A172 (cell line): ENCODE measurements at places on chromosomes 1 and 21.

GRCh38 chr1:113282008-113282892 is 108.1 kb upstream of the MAGI3 start:
- DNase-seq, result no peak

GRCh38 chr1:67836769-67837168 is 3.5 kb upstream of the GNG12 start:
- DNase-seq, result no peak

DNA sequence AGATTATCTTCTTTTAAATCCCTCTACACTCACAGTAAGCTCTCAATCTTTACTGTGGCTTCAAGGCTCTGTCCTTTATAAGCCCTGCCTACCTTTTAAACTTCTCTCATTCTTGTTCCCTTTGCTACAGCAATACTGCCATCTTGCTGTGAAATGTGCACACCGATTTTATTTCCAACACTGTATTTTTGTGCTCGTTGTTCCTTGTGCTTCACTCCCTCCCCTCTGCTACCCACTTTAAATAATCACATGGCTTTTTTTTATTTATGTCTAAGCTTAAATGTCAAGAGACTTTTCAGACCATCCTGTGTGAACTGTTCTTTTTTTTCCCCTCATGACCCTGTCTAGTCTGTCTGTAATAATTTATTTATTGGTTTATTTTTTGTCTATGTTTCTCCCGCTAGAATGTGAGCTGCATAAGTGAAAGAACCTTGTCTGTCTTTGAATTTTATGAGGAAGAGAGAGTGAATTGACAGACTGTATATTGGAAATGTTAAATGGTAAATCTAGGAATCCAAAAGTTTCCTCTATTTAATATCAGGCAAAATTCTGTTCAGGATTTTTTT is 45.7 kb downstream of the ABCD3 start:
- DNase-seq, result peak; percentile 40

DNA sequence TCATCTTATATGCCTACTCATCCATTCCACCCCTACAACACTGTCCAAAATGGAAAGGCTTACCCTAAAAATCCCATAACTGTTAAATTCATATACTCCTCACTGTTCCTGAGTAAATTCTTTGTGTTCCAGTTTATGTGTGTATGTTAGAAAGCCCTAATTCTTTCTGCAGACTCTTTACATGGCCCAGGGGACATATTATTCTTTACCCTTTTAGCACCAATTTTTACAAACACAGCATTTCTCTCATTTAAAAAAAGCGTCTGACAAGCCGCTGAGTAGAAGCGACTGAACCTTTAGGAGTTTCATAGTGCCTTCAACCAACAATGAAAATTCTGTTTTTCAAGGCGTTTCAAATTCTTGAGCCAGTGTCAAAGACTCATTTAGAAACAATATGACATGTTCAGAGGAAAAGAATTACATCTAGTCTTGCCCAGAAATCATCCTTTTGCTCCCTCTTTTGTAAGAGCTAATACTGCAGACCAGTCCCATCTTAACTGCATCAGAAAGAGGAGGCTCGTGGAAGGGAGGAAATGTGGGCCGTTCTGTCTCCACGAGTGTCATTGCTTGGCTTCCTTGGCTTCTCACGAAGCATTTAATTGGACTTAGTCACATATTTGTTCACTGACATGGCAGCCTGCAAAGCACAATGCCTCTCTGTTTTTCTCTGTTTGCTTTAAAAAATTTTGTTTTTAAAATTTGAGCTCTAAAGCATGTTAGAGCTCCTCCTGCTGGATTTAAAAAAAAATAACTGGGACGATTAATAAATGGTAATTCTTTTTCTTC is 21.3 kb upstream of the C1orf105 start:
- DNase-seq, result peak; percentile 89

- no peak for DNase-seq
These were observed 8.7 kb downstream of the PINK1 start for GRCh38 chr1:20641975-20642374.

- no peak for DNase-seq
These were observed 166.5 kb downstream of the TPR start for GRCh38 chr1:186208405-186209129.

DNA sequence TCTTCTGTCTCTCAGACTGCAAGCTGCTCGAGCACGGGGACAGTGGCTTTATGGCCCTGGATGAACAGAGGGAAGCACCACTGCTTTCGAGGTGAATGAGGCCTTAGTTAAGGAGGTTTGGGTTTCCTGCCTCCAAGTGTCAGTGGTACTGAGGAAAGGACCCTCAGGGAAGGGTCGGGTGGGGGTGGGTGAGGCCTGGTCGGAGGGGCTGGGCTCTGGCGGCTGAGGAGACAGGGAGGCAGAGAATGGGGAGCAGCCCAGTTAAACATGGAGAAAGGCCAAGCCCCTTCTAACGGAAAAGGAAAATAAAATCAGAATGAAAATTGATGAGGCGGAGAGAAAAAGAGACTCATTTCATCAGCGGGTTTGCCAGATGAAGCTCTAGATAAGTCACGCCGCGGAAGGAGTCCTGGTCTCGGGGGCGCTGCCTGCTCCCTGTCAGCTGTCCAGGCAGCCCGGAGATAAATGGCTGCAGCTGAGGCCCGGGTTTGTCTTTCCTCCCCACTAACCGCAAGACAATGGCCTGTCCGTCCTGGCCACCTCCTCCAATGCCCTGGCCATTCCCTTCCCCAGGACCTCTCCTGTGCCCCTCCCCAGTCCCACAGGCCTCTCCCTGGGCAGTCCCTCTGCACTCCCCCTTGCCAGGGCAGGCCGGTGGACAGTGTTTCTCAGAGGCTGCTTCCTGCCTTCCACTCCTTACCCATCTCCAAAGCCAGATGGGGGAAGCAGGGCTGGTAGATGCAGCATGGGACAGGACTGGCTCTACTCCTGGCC is 55.2 kb downstream of the LRRN2 start:
- no peak for DNase-seq

DNA sequence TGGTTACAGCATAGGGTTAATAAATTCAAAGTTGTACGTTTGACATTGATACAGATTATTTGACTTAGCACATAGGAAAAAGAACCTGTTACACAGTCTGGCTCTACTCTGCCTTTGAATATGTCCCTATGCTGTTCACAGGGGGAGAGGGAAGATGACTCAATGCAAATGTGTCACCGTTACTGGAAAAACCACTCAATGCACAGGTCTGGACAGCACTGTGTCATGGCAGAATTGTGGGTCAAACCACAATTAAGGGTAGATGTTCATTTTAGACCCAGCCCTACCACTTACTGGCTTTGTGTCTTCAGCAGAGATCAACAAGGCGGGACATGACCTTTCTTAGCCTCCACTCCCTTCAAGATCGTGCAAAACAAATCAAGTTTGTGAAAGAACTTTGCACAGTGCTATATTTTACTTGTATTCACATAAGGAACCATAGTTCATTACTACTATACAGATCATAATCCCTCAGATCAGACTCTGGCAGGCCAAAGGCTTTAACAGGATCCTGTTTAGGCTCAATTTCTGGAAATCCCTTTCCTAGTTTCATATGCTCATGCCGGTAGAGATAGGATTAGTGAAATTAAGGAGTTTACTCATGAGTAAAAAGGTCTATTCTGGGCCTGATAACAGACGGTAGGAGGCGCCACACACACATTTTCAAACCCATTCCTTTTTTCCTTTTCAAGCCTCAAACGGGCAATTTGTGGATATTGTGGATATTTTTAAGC is 22.1 kb downstream of the EIF2D start:
- peak; percentile 88 for DNase-seq

DNA sequence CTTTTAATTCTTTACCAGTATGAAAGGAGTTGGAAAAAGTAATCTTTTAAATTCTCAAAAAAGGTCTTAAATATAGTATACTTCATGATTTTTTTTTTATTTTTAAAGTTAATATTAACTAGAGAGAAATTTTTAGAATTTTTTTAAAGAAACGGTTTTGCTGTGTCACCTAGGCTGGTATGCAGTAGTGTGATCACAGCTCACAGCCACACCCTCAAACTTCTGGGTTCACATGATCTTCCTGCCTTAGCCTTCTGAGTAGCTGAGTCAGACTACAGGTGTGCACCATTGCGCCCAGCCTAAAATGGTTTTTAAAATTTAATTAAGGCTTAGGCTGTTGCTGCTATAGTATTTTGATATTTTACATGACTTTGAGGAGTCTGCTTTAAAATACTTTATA is 52.4 kb downstream of the TLCD4 start:
- peak; percentile 68 for DNase-seq

- DNase-seq, result no peak
These were observed 150.9 kb downstream of the PTPRU start for GRCh38 chr1:29387210-29387609.

- no peak for DNase-seq
These were observed 157.7 kb downstream of the DSCAM start for GRCh38 chr21:40689217-40689616.

DNA sequence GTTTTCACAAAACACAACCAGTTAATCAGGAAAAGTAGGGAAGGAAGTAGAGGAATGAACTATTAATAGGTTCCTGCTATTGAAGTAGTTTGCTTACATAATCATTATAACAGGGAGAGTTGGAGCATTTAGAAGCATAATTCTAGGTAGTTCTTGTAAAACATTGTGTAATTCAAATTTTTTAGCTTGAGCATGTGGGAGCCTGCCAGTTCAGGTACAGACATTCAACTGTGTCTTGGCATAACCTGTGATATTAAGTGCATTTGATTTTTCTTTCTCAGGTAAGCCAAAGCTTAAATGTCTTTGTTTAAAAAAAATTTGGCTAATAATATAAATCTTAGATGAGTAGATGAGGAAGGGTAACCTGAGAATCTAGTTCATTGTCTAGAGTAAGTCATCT is 3.4 kb downstream of the YTHDF2 start:
- no peak for DNase-seq

GRCh38 chr1:205335692-205336091 is 14.1 kb upstream of the NUAK2 start:
- DNase-seq, result peak; percentile 87

DNA sequence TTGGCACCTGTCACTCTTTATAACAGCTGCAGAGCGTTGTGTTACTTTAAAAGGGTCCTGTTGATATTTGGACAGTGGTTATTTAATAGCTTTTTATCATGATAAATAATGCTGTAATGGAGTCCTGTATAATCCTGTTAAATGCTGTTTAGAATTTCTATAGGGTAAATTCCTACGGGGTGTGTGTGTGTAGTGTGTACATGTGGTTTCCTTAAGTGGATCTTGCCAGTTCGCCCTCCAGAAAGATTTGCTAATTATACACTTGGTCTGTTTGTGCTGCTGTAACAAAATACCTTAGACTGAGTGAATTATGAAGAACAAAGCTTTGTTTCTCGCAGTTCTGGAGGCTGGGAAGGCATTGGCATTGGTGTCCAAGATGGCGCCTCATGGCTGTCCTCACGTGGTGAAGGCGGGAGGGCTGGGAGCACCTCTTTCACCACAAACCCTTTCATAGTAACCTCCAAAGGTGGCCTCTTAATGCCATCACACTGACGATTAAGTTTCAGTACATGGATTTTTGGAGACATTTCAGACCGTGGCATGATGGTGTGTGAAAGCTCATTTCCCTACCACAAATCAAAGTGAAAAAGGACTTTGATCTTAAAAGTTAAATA is 11.2 kb downstream of the PRMT2 start:
- DNase-seq, result no peak

DNA sequence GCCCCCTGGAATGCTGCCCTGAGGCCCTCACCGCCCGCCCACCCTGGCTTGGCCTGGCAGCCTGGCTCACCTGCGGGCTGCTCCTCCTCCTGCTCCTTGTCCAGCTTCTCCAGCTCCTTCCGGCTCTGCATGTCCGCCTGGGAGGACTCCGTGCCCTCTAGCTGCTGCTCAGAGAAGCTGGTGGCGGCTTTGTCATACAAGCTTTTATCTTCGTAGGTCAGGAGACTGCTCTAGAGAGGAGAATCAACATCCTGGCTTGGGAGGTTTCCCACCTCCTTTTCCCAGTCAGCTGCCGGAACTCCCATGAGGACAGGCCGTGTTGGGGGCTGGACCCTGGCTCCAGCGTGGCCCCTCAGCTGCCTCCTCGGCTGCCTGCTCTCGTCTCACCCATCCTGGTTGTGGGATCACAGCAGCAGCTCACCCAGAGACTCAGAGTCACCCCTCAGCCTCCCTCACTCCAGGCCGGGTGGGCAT is 36.6 kb upstream of the TMEM52 start:
- no peak for DNase-seq

GRCh38 chr1:205492201-205492667 is 12.2 kb upstream of the CDK18 start:
- DNase-seq, result peak; percentile 72

DNA sequence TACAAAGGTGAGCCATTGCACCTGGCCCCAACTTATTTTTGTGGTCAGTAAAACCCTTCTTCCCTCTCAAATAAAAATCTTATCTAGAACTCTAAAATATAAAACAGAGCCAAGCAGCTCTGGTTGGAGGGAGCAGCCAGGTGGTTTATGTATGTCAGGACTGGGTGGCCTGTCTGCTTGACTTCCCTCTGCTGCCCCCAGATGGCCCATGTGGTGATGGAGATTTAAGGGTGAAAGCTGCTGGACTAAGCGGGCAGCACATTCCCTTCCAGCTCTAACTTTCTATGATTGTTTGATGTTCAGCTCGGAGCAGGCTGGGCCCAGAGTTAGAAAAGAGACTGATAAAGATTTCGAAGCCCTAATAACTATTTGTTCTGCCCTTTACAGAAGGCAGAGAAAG is 11.9 kb upstream of the PAQR6 start:
- DNase-seq, result peak; percentile 58

- no peak for DNase-seq
These were observed 63.9 kb downstream of the HTR6 start for GRCh38 chr1:19728413-19729145.

GRCh38 chr1:65238010-65238409 is 71.3 kb upstream of the DNAJC6 start:
- no peak for DNase-seq

GRCh38 chr21:33684068-33684467 is 41.8 kb downstream of the ITSN1 start:
- no peak for DNase-seq

DNA sequence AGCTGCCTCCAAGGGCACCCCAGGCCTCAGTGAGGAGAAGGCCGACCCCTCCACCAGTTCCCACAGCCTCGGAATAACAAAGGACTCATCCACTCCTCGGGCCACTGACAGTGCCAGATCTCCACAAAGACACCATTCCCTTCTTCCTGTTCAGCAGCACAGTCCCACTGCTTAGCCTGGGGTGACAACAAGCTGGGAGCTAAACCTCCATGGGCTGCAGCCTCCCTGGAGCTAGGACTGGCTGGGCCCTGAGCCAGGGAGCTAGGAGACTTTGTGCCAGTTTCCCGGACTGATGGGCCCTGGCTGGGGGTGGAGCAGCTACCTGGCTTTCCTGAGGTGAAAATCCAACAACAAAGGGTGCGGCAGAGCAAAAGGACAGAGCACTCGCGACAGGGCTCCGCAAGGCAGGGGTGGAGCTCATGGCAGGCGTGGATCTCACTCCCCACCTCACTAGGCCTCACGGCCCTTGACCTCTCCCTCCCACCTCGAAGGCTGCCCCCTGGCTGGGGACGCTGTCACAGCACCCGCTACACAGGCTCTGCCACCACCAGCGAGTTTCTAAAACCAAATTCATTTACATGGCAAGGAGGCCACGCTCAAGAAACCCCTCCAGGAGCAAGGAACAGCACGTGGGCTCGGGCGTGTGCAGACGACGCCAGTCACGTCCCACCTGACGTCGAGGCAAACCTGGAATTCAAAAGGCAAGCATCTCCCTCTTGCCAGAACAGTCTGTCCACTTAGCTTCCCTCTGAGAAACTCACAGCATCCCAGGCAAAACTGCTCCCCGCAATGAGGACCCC is 13.8 kb downstream of the SLC35E2B start:
- DNase-seq, result no peak

GRCh38 chr1:111709986-111710385 is 29.2 kb downstream of the INKA2 start:
- DNase-seq, result no peak

- DNase-seq, result no peak
These were observed 297.3 kb upstream of the USP24 start for GRCh38 chr1:55512466-55512865.
